ENCODE measurements at places on chromosomes 1 and 21.

DNA sequence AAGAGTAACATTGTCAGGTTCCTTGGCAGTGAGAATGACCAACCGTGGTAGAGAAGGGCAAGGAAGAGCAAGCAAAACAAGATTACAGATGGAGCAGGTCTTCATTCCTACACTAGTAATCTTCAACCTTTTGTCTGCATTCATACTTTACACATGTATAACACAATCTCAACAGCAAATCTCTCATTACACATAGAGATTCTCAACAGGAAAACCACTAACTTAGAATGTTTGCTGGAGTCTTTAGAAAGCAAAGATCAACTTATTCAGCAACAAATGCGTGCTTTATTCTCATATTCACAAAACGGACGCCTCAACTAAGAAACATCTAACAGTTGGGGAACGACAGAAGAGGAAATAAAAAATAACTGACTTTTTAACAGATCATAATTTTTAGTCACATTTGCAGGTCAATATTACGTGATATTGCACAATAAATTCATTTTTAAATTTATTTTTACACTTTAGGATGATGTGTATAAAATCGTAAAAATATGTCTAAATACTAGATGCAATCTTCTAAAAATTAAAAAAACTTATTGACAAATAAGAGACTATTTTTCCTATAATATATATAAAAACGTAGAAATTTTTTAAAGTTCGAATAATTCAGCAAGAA, 82.9 kb downstream of the ARID4B start:
- DNase-seq, result no peak

- DNase-seq, result no peak
Observed at GRCh38 chr1:29177022-29177705, 4.5 kb downstream of the SRSF4 start.

DNA sequence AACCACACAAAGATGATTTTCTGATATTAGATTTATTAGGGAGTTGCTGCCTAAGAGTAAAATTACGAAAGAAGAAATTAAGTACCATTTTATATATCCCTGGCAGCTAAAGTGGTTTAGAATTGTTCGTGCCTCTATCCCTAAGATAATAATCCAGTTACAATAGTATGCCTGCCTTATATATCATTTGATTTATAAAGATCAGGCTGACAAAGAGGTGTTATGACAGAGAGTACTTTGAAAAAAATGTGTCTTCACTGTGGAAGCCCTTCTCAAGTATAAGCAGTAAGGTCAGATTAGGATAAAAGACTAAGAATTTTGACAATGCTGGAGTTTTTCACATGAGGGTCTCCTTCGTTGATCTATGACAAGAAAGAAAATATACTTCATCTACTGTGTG, 619.9 kb downstream of the ADGRL2 start:
- DNase-seq, result no peak

GRCh38 chr21:34039678-34040382, 33.5 kb upstream of the MRPS6 start:
- no peak for DNase-seq

DNA sequence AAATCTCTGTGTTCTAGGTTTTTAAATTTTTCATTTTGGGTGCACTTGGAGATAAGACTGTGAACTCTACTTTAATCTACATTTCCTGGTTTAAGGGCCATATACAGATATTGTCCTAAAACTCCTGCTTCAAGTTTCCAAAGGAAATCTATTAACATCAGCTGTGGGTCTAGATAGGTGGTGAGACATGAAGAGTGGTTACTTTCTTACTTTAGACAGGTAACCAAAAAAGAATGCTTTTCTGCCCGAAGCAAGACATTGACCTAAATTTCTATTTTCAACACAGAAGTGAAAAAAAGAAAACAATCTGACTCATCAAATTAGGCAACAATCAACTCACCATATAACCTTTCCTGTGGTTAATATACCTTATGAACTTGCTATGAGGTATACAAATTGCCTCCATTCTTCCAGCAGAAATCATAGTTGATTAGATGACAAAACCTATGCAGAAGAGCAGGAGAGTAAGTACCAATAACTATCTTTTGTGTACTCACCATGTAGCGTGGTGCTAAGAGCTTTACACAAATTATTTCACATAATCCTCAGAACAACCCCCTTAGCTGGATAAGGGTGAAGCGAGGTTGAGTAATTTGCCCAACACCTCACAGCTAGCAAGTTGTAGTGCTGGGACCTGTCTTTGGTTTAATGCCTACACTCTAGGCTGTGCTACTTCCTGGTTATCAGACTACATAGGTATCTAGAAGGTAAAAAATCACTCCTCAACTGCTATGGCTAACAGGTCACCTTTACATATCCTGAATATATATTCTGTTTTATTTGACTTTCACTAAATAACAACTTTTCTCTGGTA, 23.4 kb upstream of the PTPN14 start:
- no peak for DNase-seq

- DNase-seq, result no peak
Observed at GRCh38 chr1:9146156-9146555, 17.3 kb upstream of the GPR157 start.

DNA sequence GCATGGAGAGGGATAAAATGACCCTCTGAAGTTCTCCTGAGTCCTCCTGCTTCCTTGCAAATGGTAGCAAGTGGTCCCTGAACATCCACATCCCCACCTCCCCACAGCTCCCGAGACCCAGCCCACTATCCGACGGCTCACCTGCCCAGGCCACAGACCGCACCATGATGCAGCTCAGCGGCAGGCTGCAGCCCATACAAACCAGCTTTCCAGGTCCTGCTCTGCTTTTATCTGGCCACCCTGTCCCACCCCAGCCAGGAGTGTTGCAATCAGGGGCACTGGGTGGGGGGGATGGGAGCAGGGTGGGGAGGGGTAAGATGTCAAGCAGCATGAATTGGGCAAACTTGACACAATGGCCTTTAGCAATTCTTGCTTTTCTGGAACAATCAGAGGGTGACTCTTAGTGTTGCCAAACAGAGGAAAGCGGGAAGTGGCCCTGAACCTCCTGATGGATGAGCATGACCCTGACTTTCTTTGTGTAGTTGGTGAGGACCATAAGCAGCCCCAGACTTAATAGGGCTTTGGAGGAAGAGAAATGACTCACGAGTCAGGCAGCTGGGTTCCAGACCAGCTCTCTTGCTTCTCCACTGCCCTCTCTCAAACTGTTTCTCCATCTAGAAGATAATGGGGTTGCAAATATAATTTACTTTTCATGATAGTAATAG, at the start of gene CHIT1:
Gene CHIT1, minus strand, starts transcription at position 203 of the 665 bp plus-strand sequence. Its CDS starts 37 bp downstream, at position 166.
- DNase-seq, result no peak

GRCh38 chr1:198449727-198450433, 90.6 kb downstream of the ATP6V1G3 start:
- DNase-seq, result no peak

All from SHP77 treated with DMSO at 0.1 percent for 48 hours (cell line).